Head of caudate nucleus (tissue), 42 donors: ENCODE measurements at places on chromosomes 5 and 9.
A peak's percentile ranks its signal among the peaks of the same experiment; 100 is the strongest.

GRCh38 chr9:28883234-28883633 is 1310.0 kb upstream of the C9orf72 start:
- DNase-seq: no peak

DNA sequence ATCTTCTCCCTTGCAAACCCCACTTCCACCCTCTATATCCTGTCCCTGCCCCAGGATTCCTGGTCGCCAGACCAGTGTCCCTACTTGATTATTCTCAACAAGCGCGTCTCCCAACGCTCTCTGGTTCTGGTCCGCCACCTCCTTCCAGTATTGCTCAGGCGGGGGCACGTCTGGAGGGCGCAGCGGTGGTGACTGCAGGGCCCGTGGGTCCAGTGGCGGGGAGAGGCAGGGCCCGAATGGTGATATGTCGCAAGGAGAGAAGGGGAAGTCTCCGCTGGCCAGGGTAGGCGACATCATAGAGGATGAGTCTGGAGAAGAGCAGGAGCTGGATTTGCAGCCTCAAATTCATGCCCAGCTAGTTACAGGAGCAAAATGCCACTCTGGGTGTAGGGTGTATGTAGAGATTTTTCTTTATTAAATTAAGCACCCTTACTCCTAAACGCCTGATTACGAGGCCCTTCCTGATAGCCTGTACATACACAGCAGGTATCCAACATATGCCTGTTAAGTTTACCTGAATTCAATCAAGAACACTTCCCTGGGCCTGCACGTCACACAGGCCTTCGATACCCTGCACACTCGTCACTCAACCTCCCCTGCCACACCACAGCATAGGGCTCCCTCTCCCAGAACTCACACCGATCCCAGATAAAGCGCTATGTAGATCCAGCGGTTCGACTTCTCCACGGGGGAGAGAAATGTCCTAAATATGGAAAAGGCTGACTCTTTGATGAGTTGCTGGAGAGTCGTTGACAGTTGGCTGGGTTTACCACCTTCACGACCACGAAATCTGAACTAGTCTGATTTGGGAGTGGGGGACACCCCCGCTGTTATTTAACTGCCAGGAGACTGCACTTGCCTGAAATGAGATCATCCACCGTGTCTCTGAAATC is 4.8 kb downstream of the MCIDAS start:
- no peak for DNase-seq

GRCh38 chr5:33308586-33308985 is 132.2 kb upstream of the TARS1 start:
- no peak for DNase-seq

DNA sequence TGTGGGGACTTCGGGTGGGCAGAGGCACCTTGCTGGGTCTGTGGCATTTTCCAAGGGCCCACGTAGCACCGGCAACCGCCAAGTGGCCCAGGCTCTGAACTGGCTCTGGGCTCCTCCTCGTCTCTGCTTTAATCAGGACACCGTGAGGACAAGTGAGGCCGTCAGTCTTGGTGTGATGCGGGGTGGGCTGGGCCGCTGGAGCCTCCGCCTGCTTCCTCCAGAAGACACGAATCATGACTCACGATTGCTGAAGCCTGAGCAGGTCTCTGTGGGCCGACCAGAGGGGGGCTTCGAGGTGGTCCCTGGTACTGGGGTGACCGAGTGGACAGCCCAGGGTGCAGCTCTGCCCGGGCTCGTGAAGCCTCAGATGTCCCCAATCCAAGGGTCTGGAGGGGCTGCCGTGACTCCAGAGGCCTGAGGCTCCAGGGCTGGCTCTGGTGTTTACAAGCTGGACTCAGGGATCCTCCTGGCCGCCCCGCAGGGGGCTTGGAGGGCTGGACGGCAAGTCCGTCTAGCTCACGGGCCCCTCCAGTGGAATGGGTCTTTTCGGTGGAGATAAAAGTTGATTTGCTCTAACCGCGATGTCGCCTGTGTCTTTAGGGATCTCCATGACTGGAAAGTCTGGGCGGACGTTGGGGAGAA is 5.8 kb downstream of the DPP7 start:
- DNase-seq: no peak

DNA sequence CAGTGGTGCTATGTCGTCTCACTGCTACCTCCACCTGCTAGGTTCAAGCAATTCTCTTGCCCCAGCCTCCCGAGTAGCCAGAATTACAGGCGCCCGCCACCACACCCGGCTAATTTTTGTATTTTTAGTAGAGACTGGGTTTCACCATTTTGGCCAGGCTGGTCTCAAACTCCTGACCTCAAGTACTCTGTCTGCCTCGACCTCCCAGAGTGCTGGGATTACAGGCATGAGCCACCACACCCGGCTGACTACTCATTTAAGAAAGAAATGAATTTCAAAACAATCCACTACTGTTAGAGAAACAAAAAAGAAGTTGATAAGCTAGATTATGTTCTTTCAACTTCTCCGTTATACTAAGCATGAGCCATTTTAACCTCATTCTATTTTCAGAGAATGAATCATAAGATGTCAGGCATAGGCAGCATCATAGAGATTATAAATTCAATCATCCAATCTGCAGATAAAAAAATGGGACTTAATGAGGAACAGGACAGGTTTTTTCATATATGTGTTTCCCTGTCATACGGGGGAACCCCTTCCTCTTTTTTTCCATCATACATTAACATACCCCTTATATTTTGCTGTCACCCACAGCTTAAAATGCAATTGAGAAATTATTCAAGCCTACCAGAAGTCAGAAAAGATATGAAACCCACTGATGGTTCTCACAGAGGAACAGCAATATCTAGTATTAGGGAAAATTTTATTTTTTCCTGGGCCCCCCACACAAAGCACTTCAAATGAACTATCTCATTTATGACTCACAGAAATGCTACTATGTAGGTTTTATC is 26.5 kb upstream of the ADRB2 start:
- DNase-seq: no peak

DNA sequence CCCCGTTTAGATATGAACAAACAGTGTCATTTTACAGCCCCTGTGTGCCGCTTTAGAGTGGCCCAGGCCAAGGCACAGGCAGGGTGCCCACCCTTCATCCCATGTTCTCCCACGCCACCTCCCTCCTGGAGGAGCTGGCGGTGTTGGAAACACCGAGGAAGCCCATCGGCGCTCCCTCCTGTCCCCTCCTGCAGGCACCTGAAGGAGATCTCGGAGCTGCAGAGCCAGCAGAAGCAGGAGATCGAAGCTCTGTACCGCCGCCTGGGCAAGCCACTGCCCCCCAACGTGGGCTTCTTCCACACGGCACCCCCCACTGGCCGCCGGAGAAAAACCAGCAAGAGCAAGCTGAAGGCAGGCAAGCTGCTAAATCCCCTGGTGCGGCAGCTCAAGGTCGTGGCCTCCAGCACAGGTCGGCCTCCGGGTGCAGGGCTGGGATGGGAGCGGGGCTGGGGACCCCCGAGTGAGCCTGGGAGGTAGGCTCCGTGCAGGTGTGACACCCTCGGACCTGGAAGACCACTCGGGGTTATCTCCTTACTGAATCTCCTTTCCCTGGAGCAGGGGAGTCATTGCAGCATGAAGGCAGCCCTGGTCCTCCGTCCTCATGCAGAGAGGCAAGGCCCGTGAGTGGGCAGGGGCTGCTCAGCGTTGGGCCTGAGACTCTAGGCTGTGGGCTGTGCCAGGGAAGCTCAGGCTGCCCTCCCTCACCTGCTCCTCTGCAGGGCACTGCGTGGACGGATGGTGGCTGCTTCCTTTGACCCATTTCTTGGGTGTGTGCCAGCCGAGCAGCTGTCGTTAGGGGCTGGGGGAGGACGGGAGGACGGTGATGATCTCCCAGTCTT is 113.9 kb downstream of the WNK2 start:
- DNase-seq: no peak

- no peak for DNase-seq
These were observed 54.7 kb downstream of the NAA35 start for GRCh38 chr9:85995599-85995998.

- no peak for DNase-seq
These were observed 16.0 kb downstream of the TMEM174 start for GRCh38 chr5:73188764-73189531.

DNA sequence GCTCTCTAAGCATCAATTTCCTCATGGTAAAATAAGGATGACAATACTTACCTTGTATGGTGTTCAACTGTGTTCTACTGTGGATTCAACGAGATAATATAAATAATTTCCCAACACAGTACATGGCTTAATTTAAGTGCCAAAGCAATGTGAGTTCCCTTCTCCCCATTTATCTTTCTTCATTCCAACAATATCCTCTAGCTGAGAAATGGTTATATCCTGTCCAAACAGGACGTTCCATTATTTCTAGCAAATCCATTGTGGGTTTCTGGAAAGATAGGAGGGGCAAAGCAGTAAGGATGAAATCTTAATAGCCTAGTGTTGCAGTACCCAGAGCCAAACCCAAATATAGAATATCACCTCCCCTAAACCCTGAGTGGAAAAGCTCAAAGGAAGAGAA is 22.0 kb downstream of the ABCA1 start:
- no peak for DNase-seq

- no peak for DNase-seq
These were observed 31.2 kb downstream of the NR3C1 start for GRCh38 chr5:143372187-143372829.

- no peak for DNase-seq
These were observed 434.0 kb downstream of the NFIB start for GRCh38 chr9:13879981-13880380.

GRCh38 chr5:61167382-61167781 is 5.1 kb upstream of the SMIM15 start:
- DNase-seq: peak; percentile 26

GRCh38 chr9:13929013-13929412 is 384.9 kb downstream of the NFIB start:
- no peak for DNase-seq

GRCh38 chr5:54492178-54492577 is 25.4 kb upstream of the SNX18 start:
- DNase-seq: no peak

DNA sequence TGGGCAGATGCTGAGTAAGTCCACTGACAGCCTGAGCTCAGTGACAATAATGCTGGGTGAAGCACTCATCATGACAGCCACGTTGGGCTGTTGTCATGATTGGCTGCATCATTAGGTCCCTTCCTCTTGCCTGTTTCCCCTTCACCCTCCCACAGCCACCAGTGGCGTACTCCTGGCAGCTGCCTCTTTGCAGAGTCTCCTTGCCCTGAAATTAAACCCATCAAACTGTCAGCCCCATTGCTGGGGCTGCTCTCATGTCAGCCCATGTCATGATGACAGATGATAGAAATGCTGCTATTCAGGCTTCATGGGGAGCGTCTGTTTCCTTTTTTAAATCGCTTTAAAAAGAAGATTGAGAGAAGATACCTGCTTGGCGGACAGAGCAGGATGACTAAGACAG is 327.4 kb downstream of the AGTPBP1 start:
- peak; percentile 67 for DNase-seq

DNA sequence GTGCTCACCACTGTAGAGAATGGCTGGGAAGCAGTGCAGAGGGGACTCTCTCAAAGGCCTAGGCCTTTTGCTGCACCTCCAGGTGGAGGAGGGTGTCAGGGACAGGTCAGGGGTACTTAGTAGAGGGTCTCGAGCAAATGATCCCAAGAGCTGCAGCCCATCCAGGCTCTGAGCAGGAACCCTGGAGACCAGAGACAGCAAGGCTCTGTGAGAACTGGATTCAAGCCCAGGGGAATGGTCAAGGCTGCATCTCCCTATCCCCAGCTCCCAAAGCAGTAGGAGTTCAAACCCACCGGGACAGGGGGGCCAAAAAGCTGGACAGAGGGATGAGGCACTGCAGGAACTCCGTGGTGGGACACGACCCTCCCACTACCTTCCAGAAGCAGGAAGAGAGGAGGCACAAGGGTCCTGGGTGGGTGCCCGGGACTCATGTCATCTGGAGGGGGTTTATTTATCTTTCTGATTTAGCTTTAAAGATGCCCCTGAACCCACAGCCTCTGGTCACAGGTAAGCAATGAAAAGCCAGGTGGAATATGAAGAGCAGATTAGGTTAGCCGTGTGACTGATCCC is 124.8 kb downstream of the MVB12B start:
- DNase-seq: no peak
